Activated CD4-positive, CD25-positive, alpha-beta regulatory T cell treated with anti-CD3 and anti-CD28 coated beads, Interleukin-2, amount 50 U/mL, for 16 hours (primary cell): ENCODE measurements at places on chromosomes 6 and 20.

- no peak for DNase-seq
Observed at GRCh38 chr20:37120497-37120896, 24.7 kb upstream of the RBL1 start.

DNA sequence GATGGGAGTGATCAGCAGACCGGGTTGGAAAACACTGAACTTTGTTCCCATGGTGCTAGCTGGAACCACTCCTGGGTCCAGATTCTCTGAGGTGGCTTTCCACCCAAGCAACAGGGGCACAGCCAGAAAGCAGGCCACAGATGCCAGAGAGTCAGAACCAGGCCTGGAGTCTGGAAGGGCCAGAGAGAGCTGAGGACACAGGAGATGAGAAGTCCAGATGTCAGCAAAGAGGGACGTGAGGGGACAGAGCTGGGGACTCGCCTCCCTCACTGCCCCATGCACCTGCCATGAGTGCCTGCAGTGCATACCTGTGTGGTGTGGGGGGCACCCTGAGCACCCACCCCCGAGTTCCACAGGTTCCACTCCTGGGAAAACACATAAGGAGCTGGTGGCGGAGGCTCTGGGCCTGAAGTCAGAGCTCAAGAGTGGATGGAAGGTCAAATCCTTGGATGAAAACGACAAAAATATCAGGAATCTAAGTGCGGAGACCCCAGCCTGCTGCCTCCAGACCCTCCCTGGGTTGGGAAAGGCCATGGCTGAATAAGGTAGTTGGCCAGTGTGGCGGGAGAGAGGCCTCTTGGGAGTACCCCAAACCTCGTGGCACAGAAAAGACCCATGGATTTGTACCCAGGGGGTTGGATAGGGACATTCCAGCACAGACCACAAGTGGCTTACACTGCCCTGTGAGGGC lies 224.2 kb downstream of the SYNDIG1 start:
- DNase-seq: no peak

DNA sequence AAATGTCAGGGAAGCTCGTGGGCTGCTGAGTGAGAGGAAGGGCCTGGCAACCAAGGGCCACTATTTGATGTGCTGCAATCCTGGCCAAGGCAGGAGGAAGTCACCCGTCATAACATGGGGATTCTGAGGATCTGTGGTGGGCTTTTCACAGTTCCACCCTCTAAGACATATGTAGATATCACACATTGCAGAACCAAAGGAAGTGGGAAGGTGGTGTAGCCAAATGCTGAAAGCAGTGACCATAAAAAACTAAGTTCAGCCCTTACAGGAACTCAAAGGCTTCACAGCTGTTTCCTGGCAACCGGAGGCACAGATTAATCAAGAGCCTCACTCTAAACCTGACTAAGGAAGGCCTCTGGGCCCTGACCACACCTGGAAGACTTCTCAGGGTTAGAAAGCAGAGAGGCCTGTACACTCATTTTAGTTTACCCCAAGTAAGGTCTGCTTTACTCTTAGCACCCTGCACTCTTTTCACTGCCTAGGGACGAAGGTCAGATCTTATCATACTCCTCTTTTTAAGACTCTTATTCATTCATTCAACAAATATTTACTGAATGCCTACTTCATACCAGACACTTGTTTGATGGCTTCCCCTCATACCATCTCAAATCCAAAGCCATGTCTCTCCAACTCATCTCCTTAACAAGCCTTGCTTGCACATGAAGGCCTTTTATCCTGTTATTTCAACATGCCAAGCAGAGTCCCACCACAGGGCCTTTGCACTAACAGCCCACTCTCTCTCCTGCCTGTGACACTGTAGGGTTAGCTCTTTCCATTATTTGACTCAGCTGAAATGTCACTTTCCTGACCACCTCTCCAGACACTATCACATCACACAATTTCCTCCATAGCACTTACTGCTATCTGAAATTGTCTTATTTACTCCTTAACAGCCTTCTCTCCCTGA lies 2.6 kb downstream of the UBE2V1 start:
- no peak for DNase-seq

DNA sequence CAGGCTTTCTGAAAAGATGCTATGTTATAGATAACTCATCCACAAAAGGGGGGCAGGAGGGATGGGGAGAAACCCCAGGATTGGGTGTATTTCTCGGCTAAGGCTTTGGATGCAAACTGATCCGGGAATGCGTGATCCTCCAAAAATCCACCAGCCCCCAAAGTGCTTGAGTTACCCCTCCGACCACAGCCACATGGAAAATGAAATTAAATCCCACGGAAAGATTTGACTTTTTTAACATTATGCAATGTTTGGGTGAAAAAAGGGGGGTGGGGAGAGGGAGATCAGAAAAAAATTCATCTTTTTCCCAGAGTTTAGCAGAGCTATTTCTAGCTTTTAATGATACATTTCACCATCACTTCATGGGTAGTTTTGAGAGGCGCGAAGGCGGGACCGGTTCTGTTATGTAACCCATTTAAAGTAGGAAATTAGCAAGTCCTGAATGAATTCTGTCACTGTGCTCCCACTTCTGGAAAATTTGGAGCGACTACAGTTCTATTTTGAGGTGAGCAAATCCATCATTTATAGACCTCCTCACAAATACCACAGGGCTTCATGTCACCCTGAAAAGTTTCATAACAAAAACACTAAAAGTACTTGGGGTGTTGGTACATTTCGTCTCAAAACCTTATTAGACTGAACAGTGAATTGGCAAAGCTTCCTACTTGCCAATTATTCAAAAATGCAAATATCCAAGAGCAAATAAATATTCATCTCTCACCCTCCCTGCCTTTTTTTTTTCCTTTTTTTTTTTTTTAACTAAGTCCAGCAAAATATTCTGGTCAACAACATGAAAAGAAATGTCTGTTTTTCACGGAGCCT lies 51.9 kb upstream of the NFATC2 start:
- DNase-seq: no peak

- DNase-seq: no peak
Observed at GRCh38 chr20:58111310-58112016, 117.0 kb downstream of the ANKRD60 start.
